Fibroblast of mammary gland (primary cell): ENCODE measurements at places on chromosomes 4 and X.

GRCh38 chrX:43753637-43754036, 97.5 kb downstream of the MAOA start:
- DNase-seq, result peak; percentile 29

GRCh38 chr4:143282211-143282707, 54.4 kb upstream of the GAB1 start:
- DNase-seq, result peak; percentile 57

DNA sequence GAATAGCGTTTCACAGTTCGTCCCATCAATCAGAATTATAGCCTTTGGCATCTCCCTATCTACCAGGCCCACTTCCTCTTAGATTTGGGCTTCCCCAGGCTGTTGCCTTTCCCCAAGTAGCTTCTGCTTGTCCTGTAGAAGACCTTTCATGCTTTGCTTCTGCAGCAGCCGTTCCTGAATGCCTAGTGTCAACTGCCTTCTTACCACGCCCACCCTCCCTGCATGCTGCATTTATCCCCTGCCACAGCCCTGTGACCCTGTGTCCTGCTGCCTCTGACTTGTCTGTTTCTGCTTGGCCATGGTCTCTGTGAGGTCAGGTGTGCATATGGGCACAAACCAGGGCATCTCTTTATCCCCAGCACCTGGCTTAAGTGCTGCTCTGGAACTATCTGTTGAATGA, 56.3 kb downstream of the HTT start:
- no peak for DNase-seq

DNA sequence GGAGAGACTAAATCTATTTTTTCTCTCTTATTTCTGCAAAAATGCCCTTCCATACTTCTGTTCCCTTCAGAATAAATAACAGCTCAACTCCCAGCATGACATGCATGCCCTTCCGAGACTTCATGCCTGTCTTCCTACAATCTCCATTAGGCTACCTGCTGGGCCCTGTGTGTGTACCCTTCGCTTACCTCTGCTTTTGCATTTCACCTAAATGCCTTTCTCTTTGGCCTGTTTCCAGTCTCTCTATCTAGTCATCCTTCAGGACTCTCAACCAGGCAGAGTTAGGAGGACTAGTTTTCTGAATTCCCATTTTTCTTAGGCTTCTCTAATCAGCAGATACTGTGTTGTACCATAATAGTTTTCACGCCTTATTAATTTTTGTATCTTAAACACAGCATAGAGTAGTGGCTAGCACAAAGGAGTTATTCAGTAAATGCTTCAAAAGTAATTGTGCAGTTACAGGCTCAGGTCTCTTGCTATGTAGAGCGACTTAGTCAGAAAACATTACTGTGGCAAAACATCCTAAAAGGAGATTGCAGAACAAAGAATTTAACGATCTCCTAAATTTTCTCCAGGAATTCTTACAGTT, 20.5 kb downstream of the SEPTIN11 start:
- no peak for DNase-seq

DNA sequence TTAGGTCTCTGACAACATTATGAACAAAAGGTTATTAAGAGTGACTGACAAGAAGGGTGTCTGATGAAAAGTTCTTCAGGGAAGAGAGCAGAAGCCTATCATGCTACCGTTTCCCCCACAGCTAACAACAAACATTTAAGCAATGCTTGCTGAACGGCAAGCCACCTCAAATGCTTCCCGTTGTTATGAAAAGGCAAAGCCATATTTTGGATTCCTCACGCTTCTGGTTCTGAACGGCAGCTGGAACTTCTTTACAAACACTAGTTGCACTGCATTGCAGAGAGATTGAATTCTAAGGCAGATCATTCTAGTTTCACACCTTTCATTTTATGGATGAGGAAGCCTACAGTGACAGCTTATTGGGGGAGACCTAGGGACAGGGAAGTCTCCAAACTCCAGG, 48.6 kb upstream of the NAP1L5 start:
- no peak for DNase-seq

DNA sequence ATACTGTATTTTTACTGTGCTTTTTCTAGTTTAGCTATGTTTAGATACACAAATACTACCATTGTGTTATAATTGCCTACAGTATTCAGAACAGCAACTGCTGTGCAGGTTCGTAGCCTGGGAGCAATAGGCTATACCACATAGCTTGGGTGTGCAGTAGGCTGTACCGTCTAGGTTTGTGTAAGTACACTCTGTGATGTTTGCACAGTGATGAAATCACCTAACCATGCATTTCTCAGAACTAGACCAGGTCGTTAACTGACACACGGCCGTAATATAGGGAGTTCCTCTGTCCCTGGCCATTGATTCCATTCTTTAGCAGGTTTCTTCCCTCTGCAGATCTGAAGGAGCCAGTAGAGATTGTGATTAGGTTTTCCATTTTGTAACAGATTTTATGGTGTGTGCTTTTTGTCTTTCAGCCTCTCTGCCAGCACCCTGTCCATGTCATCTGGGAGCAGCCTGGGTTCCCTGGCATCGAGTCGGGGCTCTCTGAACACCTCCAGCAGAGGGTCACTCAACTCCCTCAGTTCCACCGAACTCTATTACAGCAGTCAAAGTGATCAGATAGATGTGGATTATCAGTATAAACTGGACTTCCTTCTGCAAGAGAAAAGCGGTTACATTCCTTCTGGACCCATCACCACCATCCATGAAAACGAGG, 59.5 kb downstream of the CLDN22 start:
- DNase-seq, result no peak

DNA sequence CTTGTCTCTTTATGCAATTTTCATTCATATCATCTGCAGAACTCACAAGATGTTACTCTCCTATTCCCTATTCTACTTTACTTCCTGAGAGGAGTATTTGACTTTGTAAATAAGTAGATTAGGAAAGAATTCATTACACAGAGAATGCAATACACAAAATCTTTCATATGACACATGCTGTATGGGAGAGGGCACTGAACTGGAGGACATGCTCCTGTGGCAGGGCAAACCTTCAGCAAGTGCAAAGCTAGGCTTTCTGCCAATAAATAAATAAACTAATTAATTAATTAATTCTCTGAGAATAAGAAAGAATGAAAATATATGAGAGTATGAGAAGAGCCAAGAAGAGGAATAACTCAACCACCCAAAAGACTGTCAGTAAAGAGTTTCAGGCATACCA, 33.9 kb downstream of the THAP9 start:
- DNase-seq, result no peak

- DNase-seq, result no peak
These were observed 112.7 kb downstream of the DHX15 start for GRCh38 chr4:24471486-24472160.

DNA sequence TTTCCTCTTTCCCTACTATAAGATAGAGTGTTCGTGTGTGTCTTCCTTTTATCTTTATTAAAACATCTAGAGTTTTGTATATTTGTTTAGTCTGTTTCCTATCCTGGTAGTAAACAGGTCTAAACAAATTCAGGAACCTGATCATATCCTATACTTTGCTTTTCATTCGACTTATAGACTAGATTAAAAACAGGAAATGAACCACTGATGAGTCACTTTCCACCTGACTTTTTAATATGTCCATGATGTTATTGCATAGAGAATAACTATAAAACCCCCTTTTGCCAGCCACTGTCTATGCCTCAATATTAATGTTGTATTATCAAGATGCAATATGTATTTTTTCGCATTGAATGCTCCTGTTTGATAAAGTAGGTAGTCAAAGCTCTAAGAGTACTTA, 1794.0 kb downstream of the STIM2 start:
- DNase-seq, result peak; percentile 48

GRCh38 chr4:129138810-129139496, 43.0 kb downstream of the C4orf33 start:
- DNase-seq, result no peak

DNA sequence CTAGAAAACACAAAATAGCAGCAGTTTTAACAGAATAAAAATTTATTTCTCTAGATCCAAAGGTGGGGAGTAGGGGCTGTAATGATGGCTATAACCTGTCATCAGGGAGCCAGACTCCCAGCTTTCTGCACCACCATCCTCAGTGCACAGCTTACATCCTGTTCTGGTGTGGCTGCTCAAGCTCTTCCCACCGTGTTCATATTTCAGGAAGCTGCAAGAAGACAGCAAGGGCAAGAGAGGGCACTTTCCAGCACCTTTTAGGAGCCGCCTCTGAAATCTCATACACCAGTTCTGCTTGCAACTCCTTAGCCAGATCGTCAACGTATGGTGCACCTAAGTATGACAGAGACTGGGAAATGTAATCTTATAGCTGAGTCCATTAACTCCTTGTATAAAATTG, 253.7 kb downstream of the CENPC start:
- no peak for DNase-seq

- DNase-seq, result no peak
These were observed 15.2 kb downstream of the EXOC1 start for GRCh38 chr4:55868581-55869090.

DNA sequence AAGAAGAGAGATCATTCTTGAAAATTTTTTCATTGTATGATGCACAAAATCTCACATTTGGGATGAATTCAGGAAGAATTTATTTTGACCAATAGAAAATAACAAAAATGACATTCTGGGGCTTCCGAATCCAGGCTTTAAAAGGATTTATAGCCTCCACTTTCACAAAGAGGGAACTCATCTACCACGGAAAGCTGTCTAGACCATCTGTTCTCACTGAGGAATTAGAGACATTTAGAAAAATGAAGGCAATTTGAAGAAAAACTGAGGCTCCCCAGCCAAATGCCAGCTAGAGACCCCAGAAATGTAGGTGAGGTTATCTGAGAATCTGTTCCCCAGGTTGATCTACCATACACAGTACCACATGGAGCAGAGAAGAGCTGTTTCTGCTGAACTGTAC, 464.3 kb downstream of the TMA16 start:
- DNase-seq, result no peak

GRCh38 chr4:794900-795725, 30.8 kb downstream of the CPLX1 start:
- no peak for DNase-seq

GRCh38 chr4:89703829-89704590, 133.0 kb downstream of the SNCA start:
- DNase-seq, result peak; percentile 59

- no peak for DNase-seq
These were observed 1042.1 kb upstream of the LCORL start for GRCh38 chr4:19063662-19064061.

DNA sequence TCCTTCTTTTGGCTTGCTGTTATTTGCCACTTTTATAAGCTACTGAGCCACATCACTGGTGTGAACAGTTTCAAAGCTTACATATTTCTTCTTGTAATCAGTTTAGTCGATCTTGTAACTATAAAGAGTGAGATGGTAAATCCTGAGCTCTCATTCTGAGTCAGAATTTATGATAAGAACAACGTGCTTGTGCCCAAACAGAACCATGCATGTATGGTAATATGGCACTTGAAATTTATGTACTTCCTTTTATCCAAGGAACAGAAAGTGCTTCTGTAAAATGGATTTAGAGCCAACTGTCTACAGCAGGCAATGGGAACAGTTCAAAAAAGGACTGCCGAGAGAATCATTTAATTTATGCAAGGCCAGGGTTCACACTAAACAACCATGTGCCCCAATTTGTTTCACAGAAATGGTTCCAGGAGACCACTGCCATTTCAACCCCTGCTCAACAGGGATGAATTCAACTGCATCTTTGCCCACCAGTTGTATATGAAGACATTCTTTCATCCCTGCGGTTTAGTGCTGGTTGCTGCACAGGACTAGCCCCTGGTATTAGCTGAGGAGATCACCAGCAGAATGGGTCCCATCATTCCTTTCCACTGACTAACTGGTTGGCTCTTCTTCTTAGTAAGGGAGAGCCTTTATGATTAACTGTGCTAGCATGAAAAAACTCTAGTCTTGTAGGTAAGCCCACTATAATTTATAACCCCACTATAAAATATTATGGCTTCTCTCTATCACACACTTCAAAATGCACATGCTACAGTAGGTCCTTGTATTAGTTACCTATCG, 162.9 kb upstream of the PGRMC2 start:
- DNase-seq, result no peak

- no peak for DNase-seq
These were observed 89.3 kb upstream of the UGT8 start for GRCh38 chr4:114509340-114509739.

- DNase-seq, result peak; percentile 11
These were observed 129.3 kb upstream of the PGRMC2 start for GRCh38 chr4:128416921-128417320.

- no peak for DNase-seq
These were observed 697 bp downstream of the ZNF280C start for GRCh38 chrX:130267956-130268448.

DNA sequence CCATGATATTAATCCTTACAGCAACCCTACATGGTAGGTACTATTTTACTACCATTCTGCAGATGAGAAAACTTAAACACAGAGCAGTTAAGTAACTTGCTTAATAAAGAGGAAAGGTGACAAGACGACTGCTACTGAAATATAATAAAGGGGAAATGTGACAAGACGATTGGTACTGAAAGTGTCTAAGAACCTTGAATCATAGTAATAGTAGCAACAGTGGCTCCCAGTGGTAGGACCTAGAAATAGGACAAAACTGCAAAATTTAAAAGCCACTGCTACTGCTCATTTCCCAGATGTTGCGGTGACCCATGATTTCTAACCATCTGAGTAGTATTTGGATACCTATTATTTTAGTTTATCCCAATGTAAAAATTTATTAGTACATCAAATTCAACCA, 89.5 kb downstream of the TASL start:
- peak; percentile 37 for DNase-seq

- no peak for DNase-seq
These were observed 372.9 kb downstream of the NKX6-1 start for GRCh38 chr4:84126061-84126787.

DNA sequence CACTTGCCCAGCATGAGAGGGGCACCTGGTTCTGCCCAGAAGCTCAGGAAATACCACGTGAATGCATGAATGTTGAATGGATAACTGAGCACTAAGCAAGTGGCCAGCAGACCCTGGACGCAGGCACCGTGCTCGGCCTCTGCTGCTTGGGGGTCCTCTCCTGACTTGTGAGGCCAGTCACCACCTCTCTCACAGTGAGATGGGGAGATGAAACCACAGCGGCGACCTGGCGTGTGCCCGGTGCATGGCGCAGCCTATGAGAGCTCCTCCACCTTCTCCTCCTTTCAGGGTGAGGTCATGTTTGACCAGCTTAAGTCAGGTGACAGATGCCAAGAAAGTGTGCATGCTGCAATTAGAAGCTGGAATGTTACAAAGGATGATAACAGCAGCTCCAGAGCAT, 75.5 kb downstream of the HMX1 start:
- DNase-seq, result no peak

GRCh38 chr4:38832624-38833528, 23.7 kb downstream of the TLR6 start:
- no peak for DNase-seq

GRCh38 chr4:95758001-95758400, 81.9 kb upstream of the PDHA2 start:
- no peak for DNase-seq
